Stimulated activated CD4-positive, alpha-beta T cell treated with anti-CD3 and anti-CD28 coated beads, TNF-alpha, amount 100 ng/mL, for 4 hours (primary cell): ENCODE measurements at places on chromosomes 3 and 15.

DNA sequence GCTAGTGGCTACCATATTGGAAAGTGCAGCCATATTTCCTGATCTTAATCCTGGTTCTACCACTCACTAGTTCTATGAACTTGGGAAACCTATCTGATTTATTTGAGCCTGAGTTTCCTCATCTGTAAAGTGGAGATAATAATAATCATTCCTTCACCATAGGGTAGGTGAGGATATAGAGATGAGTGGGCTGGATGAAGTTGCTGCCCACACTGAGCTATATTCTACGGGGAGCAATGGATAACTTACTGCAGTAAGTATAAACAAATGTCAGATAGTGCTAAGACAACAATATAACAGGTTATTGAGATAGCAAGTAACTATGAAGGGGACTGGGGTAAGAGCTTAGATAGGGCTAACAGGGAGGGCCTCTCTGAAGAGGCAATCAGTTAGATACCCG lies 251.5 kb upstream of the ADAMTS9 start:
- no peak for DNase-seq

- no peak for DNase-seq
Observed at GRCh38 chr15:62584301-62585235, 419.5 kb upstream of the C2CD4B start.

DNA sequence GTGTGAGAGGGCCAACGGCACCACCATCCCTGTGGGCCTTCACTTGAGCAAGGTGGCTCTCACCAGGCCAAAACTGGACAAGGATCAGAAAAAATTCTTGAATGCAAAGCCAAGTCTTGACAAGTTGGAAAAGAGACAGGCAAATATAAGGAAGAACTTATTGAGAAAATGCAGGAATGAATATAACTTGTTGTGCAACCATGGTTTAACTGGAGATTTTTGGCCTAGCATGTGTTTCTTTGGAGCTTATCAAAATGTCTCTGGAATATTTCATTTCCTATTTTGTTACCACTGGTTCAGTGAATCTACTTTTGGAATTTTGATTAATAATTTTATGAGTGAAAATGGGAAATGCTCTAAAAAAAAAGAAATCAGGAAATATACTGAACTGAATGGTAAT lies 42.5 kb downstream of the MCTP2 start:
- no peak for DNase-seq

DNA sequence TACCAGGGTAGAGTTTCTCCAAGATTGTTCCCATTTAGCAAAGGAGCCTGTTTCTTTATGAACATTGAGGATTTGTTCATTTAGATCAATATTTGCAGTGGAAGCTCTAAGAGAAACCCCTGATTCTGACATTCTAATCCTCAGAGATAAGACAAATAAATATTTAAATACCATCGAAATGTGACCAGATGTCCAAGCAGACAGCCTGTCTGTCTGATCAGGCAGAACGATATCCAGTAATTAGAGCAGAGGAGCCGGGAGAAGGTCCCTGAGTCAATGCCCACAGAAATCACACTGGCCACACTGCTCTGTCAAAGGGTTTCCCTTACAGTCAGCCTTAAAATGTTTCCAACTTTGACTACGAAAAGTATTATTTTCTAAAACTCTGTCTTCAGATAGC lies 15.7 kb upstream of the ARPIN start:
- no peak for DNase-seq

- no peak for DNase-seq
Observed at GRCh38 chr3:54008744-54009143, 113.6 kb upstream of the CACNA2D3 start.
